Cardiac muscle cell (in vitro differentiated cells and primary cell): ENCODE measurements at places on chromosomes 6 and 20. TPM values are rescaled to one million over a fixed set of nuclear protein-coding genes. Genes with fewer than 3 reads are reported as not detected.

- no peak for DNase-seq
These were observed 83.0 kb downstream of the PHF20 start for GRCh38 chr20:35854713-35855348.

DNA sequence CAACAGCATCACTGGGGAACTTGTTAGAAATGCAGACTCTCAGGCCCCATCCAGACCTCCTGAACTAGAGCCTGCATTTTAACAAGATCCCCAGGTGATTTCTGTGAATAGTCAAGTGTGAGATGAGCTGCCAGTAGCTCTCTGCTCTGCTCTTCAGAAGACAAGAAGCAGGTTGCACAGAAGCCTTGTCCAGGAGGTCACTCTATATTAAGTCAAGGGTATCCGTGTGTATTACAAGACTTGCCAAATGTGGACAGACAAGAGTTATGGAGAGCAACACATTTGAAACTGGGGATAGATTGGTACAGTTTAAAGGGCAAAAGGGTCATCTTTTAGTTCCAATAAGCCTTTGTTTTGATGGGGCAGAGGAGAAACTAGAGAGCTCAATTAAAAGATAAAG lies 23.2 kb upstream of the RIN2 start:
- no peak for DNase-seq

- DNase-seq: no peak
These were observed 649.1 kb upstream of the GJE1 start for GRCh38 chr6:141483598-141484061.

The TREM1 gene
- total RNA-seq: not detected in 2 replicates

The TMEM244 gene
- not detected in 2 replicates for total RNA-seq
